ENCODE measurements at places on chromosomes 5 and 9. TPM values are rescaled to one million over a fixed set of nuclear protein-coding genes. Genes with fewer than 3 reads are reported as not detected.

The PCDHA11 gene
- total RNA-seq: 8.1 TPM

The CCNG1 gene
- 214 TPM for total RNA-seq

The FAM153A gene
- total RNA-seq: 0.52 TPM

The GPR150 gene
- not detected for total RNA-seq

The JAKMIP2 gene
- 13.8 TPM for total RNA-seq

The C1QTNF3 gene
- 3.2 TPM for total RNA-seq

The CAMLG gene
- 30.5 TPM for total RNA-seq

The MEGF9 gene
- 14.7 TPM for total RNA-seq

The NME5 gene
- 4.3 TPM for total RNA-seq
